Heart right ventricle (tissue), 16 donors: ENCODE measurements at places on chromosomes 16 and 17. TPM values are rescaled to one million over a fixed set of nuclear protein-coding genes. Genes with fewer than 3 reads are reported as not detected.

Gene FOXJ1
- total RNA-seq: not detected

Gene NME2
- 178 TPM for total RNA-seq

Gene MYH11
- 29.4 TPM for total RNA-seq

- no peak for DNase-seq
Observed at GRCh38 chr17:56929362-56929969, 15.6 kb upstream of the TRIM25 start.

GRCh38 chr16:22050963-22051362 is 41.4 kb upstream of the VWA3A start:
- DNase-seq: no peak

- DNase-seq: no peak
Observed at GRCh38 chr17:66892246-66892645, 57.3 kb downstream of the CACNG5 start.

- DNase-seq: no peak
Observed at GRCh38 chr17:63181856-63182255, 215.8 kb downstream of the TANC2 start.

DNA sequence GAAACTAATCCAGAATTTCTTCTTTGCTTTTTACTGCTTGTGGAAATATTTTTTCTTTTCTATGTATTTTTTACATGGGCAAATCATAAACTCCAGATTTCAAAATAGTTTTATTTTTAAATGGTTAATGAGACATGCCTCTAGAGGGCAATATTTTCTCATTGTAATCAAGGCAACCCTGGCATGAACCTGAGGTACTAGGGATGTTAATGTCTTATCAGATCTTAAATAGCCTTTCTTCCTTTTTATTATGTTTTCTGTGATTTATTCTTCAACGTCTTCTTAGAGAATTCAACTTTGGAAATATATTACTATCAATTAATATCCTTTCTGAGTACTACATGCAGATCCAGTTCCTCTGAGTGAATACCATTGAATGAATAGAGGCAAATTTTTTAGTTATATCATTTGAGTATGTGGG is 324.7 kb downstream of the BCAS3 start:
- no peak for DNase-seq

GRCh38 chr16:67456391-67457081 is 24.4 kb downstream of the ATP6V0D1 start:
- peak; percentile 56 for DNase-seq
